Left kidney (tissue), 8 donors: ENCODE measurements at places on chromosomes 12 and 14. TPM values are rescaled to one million over a fixed set of nuclear protein-coding genes. Genes with fewer than 3 reads are reported as not detected.

Gene ANKLE2
- 89.8 TPM for polyA plus RNA-seq

Gene STON2
- polyA plus RNA-seq: 62.3 TPM

Gene LAG3
- polyA plus RNA-seq: 1.9 TPM

Gene REP15
- polyA plus RNA-seq: 2.7 TPM

Gene WNK1
- polyA plus RNA-seq: 132 TPM

Gene CATSPERB
- 0.96 TPM for polyA plus RNA-seq

Gene LBHD2
- polyA plus RNA-seq: not detected

Gene DAO
- 0.58 TPM for polyA plus RNA-seq

Gene SAMD15
- 12.7 TPM for polyA plus RNA-seq

Gene KERA
- not detected for polyA plus RNA-seq
